ENCODE measurements at places on chromosomes 5 and 9. TPM values are rescaled to one million over a fixed set of nuclear protein-coding genes. Genes with fewer than 3 reads are reported as not detected.

GRCh38 chr9:101650142-101650541, 55.4 kb upstream of the PPP3R2 start:
- H3K36me3 ChIP-seq, result no peaks in the 10 kb centered on the region
- DNase-seq, result no peak
- H3K27ac ChIP-seq, result no peak overlapping the region
- H3K27me3 ChIP-seq, result no peaks in the 10 kb centered on the region
- no peak overlapping the region for H3K4me3 ChIP-seq

DNA sequence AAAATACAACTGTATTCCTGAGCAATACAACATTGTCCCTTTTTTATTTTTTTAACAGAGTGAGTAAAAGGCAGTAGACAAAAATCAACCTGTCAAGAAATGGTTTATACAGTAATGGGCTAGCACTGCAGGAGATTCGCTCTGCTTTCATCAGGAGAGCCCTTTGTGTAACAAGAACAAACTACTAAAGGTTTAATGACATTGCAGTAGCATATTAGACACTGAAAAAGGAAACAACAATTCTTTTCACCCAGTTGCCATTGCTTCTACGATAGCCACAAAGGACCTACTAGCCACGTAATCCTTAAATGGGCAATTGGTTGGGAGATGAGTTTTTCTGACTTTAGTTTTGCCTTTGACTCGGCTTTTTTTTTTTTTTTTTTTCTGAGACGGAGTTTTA, 319.8 kb upstream of the TRPM3 start:
- no peak for DNase-seq
- no peak overlapping the region for H3K27ac ChIP-seq
- no peaks in the 10 kb centered on the region for H3K36me3 ChIP-seq
- H3K4me1 ChIP-seq, result no peaks in the 10 kb centered on the region

CBY3 gene
- 0.64 TPM for total RNA-seq

GRCh38 chr9:134453776-134454475, 127.7 kb downstream of the RXRA start:
- H3K36me3 ChIP-seq, result no peaks in the 10 kb centered on the region
- no peaks in the 10 kb centered on the region for H3K27me3 ChIP-seq
- no peak for DNase-seq
- H3K4me1 ChIP-seq, result peaks cover 34% of the 10 kb centered on the region

CD74 gene
- 299 TPM for total RNA-seq

DNA sequence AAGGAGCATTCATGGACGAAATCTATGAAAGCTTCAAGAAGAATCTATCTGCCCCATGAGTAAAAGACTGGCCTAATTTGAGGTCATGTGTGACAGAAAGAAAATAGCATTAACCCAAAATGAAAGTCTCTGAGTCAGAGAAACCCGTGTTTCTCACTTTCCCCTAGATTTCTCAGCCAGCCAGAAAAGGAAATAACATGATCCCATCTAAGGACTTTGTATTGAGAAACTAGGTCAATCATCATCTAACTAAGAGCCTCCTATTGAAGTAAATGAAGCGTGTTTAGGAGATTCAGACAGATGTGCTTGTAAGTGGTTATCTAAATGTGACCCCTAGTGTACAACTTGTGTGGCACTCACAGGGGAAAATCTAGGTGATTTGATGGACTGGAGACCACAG, 77.3 kb upstream of the ZNF366 start:
- no peak for DNase-seq
- no peak overlapping the region for H3K27ac ChIP-seq
- no peak overlapping the region for H3K4me3 ChIP-seq
- no peaks in the 10 kb centered on the region for H3K4me1 ChIP-seq
- H3K36me3 ChIP-seq, result no peaks in the 10 kb centered on the region
- H3K27me3 ChIP-seq, result no peaks in the 10 kb centered on the region

FLT4 gene
- total RNA-seq, result 2.3 TPM

GRCh38 chr5:168781941-168782571, 202.9 kb upstream of the PANK3 start:
- H3K27ac ChIP-seq, result no peak overlapping the region
- no peak overlapping the region for H3K4me3 ChIP-seq
- H3K36me3 ChIP-seq, result no peaks in the 10 kb centered on the region
- H3K27me3 ChIP-seq, result peaks cover 8% of the 10 kb centered on the region
- DNase-seq, result no peak
- H3K4me1 ChIP-seq, result no peaks in the 10 kb centered on the region

KLF4 gene
- 12.9 TPM for total RNA-seq

GRCh38 chr9:129539446-129539845, 81.5 kb downstream of the C9orf50 start:
- DNase-seq, result no peak
- no peak overlapping the region for H3K4me3 ChIP-seq
- H3K36me3 ChIP-seq, result no peaks in the 10 kb centered on the region
- H3K27ac ChIP-seq, result no peak overlapping the region

GRCh38 chr5:132056610-132057497, 3.6 kb upstream of the IL3 start:
- H3K4me3 ChIP-seq, result no peak overlapping the region
- H3K36me3 ChIP-seq, result no peaks in the 10 kb centered on the region
- H3K4me1 ChIP-seq, result peaks cover 66% of the 10 kb centered on the region
- no peaks in the 10 kb centered on the region for H3K27me3 ChIP-seq
- H3K27ac ChIP-seq, result no peak overlapping the region
- DNase-seq, result no peak

GRCh38 chr9:33289496-33289895, 820 bp upstream of the NFX1 start:
- DNase-seq, result peak; percentile 10
- H3K36me3 ChIP-seq, result peaks cover 20% of the 10 kb centered on the region
- H3K27ac ChIP-seq, result peak overlapping the region; percentile 100
- no peaks in the 10 kb centered on the region for H3K27me3 ChIP-seq

DNA sequence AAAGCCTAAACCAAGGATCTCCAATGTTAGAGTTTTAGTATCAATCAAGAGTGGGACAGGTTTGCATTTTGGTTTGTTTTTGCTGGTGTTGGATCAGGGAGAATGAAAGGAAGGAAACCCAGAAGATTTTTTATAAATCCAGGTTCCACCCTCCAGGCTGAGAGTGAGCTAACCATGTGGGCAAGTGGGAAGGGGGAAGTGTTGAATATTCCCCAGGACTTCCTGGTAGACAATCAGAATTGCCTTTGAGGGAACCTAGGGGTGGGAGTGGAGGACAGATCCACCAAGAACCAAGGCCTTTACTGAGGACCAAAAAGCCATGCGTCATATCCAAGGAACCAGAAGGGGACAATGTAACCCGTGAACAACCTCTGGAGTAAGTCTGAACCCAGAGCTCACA, 33.5 kb upstream of the PIK3R1 start:
- no peaks in the 10 kb centered on the region for H3K27me3 ChIP-seq
- no peak for DNase-seq
- no peak overlapping the region for H3K27ac ChIP-seq
- H3K4me3 ChIP-seq, result no peak overlapping the region

FOXI1 gene
- not detected for total RNA-seq

DNM1 gene
- 1.8 TPM for total RNA-seq

DNA sequence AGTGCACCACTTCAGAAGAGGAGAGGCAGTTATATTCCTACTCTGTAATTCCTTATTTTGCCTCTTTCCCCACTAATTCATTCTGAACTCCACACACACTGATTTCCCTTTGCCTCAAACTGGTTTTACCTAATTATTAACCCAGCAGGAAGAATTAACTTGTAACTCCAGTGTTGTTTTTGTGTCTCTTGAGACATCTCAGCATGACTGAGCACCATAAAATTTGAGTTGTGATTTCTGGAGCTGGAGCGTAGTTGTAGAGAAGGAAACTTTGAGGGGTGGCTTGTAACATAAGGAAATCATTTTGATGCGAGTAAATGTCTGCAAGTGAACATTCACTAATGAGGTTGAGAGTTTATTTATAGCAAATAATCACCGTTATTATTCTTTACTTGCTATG, 265.2 kb downstream of the TMEM38B start:
- H3K27ac ChIP-seq, result no peak overlapping the region
- no peak overlapping the region for H3K4me3 ChIP-seq
- no peaks in the 10 kb centered on the region for H3K4me1 ChIP-seq
- no peaks in the 10 kb centered on the region for H3K27me3 ChIP-seq
- H3K36me3 ChIP-seq, result no peaks in the 10 kb centered on the region

- no peak for DNase-seq
- H3K4me1 ChIP-seq, result no peaks in the 10 kb centered on the region
- H3K36me3 ChIP-seq, result no peaks in the 10 kb centered on the region
- H3K27me3 ChIP-seq, result no peaks in the 10 kb centered on the region
- no peak overlapping the region for H3K27ac ChIP-seq
- no peak overlapping the region for H3K4me3 ChIP-seq
Observed at GRCh38 chr5:58025809-58026208, 434.1 kb downstream of the PLK2 start.

GRCh38 chr9:14574173-14574572, 119.1 kb downstream of the ZDHHC21 start:
- H3K4me1 ChIP-seq, result no peaks in the 10 kb centered on the region
- no peak for DNase-seq
- H3K27ac ChIP-seq, result no peak overlapping the region
- H3K4me3 ChIP-seq, result no peak overlapping the region
- H3K27me3 ChIP-seq, result no peaks in the 10 kb centered on the region

CNTFR gene
- not detected for total RNA-seq

DNA sequence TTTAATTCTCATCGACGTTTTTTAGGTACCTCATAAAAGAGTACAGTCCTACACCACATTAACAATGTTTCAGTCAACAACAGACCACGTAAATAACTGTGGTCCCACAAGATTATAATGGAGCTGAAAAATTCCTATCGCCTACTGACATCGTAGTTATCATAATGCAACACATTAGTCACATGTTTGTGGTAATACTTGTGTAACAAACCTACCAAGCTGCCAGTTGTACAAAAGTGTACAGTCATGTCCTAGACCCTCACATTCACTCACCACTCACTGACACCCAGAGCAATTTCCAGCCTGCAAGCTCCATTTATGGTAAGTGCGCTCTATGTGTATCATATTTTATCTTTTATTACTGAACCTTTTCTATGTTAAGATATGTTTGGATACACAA, 16.8 kb downstream of the GNAQ start:
- H3K36me3 ChIP-seq, result no peaks in the 10 kb centered on the region
- H3K27me3 ChIP-seq, result no peaks in the 10 kb centered on the region
- DNase-seq, result no peak
- no peak overlapping the region for H3K4me3 ChIP-seq

DNA sequence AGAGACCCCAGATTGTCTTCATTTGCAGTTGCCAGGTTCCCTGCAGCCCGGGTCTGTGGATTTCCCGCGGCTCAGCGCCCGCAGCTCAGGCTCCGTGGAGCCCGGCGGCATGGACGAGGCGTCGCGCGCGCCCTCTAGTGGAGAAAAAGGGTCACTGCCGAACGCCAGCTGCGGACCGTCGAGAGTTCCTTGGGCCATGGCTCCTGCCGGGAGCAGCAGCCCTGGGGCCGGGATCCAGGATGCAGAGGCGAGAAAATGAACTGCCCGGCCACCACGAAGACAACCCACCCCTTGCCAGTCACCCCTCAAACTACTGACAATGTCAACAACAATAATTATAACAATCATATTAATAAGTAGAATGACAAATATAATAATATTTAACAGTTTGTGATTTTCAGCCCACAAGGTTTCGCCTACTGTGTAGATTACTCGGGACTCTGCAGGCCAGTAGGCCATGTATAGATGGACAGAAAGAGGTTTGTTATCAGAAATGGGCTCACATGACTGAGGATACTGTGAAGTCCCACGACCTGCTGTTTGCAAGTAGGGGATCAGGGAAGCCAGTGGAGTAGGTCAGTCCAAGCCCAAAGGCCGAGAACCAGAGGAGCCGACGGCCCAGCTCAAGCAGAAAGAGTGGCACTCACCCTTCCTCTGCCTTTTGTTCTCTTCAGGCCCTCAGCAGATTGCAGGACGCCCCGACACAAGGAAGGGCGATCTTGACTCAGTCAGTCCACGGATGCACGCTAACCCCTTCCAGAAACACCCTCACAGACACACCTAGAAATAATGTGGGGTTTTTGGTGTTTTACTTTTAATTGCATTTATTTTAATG, 43.1 kb downstream of the BOD1 start:
- H3K4me3 ChIP-seq, result no peak overlapping the region
- peaks cover 16% of the 10 kb centered on the region for H3K27me3 ChIP-seq
- peaks cover 8% of the 10 kb centered on the region for H3K4me1 ChIP-seq
- DNase-seq, result peak; percentile 76
- no peak overlapping the region for H3K27ac ChIP-seq

- H3K4me3 ChIP-seq, result peak overlapping the region; percentile 1
- H3K36me3 ChIP-seq, result peaks cover 19% of the 10 kb centered on the region
- peaks cover 63% of the 10 kb centered on the region for H3K4me1 ChIP-seq
- no peak for DNase-seq
- no peaks in the 10 kb centered on the region for H3K27me3 ChIP-seq
Observed at GRCh38 chr5:111238431-111239225, 14.4 kb downstream of the CAMK4 start.

- H3K36me3 ChIP-seq, result peaks cover 37% of the 10 kb centered on the region
- DNase-seq, result no peak
- H3K4me3 ChIP-seq, result no peak overlapping the region
- no peak overlapping the region for H3K27ac ChIP-seq
- no peaks in the 10 kb centered on the region for H3K4me1 ChIP-seq
- no peaks in the 10 kb centered on the region for H3K27me3 ChIP-seq
Observed at GRCh38 chr9:96476013-96476412, 26.0 kb downstream of the HABP4 start.

GRCh38 chr9:30075451-30076199, 2308.8 kb upstream of the ACO1 start:
- H3K4me1 ChIP-seq, result no peaks in the 10 kb centered on the region
- H3K4me3 ChIP-seq, result no peak overlapping the region
- peak; percentile 9 for DNase-seq
- no peaks in the 10 kb centered on the region for H3K36me3 ChIP-seq

DNA sequence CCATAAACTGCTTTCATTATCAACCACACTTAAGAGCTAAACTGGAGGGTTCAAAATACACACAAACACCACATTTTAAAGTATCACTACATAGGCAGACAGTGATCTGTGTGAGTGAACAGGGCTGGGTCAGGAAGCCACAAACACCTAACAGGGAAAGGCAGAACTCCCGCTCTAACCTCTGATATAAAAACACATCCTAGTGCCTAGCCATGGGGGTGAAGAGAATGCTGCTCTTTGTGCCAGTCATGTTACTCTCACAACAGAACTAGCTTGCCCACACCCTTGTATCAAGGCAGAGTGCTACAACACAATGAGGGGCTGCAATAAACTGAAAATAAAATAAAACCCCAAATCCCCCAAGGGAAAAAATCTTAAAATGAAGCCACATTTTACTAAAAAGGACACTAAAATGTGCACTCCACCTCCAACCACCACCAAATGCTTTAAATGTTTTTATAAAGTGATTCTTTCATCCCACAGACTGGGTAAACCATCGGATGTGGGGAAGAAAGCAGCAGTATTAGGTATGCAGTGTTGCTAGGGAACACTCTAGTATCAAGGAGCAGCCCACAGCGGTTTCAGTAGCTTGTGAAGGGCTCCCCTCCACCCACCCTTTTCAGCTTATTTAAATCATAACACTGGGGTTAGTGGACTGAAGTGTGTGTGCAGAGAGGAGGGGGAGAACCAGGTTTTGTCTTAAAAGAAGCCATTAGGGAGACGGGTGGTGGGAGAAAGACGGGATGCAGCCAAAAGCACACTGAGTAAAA, 64.5 kb downstream of the TMEM161B start:
- H3K27ac ChIP-seq, result no peak overlapping the region
- H3K27me3 ChIP-seq, result no peaks in the 10 kb centered on the region
- peaks cover 25% of the 10 kb centered on the region for H3K36me3 ChIP-seq
- DNase-seq, result peak; percentile 23
- H3K4me1 ChIP-seq, result peaks cover 8% of the 10 kb centered on the region

- no peaks in the 10 kb centered on the region for H3K36me3 ChIP-seq
- no peaks in the 10 kb centered on the region for H3K4me1 ChIP-seq
- no peak overlapping the region for H3K4me3 ChIP-seq
- H3K27ac ChIP-seq, result no peak overlapping the region
- DNase-seq, result no peak
Observed at GRCh38 chr5:32735512-32735911, 24.4 kb downstream of the NPR3 start.

CMBL gene
- total RNA-seq, result not detected

GRCh38 chr5:78841767-78842166, 143.3 kb downstream of the ARSB start:
- H3K4me1 ChIP-seq, result no peaks in the 10 kb centered on the region

Data from CD4-positive, alpha-beta T cell (primary cell).